ENCODE measurements at places on chromosomes 13 and 19.

DNA sequence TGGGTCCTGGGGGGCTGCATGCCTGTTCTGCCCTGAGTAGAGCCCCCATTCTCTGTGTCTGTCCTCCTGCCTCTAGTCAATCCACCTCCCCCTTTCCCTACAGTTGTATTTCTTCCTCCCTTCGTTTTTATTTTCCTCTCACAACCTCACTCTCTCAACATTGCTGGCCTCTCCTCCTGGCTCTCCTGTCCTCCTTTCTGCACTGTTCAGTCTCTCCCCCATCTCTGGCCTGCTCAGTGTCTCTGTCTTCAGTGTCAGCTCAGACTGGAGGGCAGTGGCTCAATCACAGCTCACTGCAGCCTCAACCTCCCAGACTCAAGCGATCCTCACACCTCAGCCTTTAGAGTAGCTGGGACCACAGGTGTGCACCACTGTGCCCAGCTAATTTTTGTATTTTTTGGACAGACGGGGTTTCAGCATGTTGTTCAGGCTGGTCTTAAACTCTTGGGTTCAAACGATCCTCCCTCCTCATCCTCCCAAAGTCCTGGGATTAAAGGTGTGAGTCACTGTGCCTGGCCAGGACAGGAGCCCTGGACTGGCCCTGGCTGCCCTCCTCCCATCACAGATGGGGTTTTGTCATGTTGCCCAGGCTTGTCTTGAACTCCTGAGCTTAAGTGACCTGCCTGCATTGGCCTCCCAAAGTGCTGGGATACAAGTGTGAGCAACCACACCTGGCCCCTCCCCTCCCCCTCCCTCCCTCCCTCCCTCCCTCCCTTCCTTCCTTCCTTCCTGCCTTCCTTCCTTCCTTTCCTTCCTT is 32.0 kb upstream of the IGFL1 start:
- no peak for DNase-seq

- DNase-seq: no peak
These were observed 43.7 kb upstream of the OLFM4 start for GRCh38 chr13:52984881-52985363.

DNA sequence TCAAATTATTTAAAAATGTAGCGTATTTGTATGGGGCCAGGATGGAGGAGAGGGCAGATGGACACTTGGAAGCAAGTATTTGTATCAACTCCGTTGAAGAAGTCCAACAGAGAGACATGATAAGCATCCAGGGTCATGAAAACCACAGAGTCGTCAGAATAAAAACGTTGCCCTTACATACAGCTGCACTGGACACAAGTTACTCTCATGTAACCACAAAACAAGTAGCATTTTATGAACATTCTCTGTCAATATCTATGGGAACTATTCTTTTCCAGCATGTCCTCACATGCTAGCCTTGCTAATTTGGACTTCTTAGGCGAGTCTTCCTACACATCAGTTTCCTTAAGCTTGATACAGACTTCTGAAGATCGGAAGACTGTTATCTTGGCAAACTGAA is 35.0 kb downstream of the EFNB2 start:
- no peak for DNase-seq

DNA sequence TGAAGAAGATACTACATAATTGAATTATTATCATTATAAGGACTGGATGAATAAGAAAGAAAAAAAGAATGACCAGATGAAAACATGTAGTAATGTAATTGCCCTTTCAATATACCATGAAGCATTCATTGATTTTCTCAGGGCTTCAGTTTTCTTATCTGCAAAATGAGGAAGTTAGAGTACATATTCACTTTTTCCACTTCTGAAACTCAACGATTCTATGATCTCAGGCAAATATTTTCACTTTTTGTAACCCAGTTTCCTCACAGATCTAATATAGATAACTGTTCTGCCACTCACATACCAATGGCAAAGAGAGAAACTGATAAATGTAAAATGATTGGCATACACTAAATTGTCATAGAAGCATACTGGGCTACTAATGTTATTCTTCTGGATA is 856.6 kb upstream of the KLHL1 start:
- no peak for DNase-seq

GRCh38 chr19:40225440-40226305 is 816 bp downstream of the CCNP start:
- DNase-seq: no peak

DNA sequence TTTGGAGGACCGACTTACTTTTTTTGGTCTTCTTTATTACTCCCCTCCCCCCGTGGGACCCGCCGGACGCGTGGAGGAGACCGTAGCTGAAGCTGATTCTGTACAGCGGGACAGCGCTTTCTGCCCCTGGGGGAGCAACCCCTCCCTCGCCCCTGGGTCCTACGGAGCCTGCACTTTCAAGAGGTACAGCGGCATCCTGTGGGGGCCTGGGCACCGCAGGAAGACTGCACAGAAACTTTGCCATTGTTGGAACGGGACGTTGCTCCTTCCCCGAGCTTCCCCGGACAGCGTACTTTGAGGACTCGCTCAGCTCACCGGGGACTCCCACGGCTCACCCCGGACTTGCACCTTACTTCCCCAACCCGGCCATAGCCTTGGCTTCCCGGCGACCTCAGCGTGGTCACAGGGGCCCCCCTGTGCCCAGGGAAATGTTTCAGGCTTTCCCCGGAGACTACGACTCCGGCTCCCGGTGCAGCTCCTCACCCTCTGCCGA is 409 bp downstream of the FOSB start:
- peak; percentile 59 for DNase-seq

GRCh38 chr13:20258208-20258962 is 26.3 kb upstream of the GJB6 start:
- DNase-seq: no peak

DNA sequence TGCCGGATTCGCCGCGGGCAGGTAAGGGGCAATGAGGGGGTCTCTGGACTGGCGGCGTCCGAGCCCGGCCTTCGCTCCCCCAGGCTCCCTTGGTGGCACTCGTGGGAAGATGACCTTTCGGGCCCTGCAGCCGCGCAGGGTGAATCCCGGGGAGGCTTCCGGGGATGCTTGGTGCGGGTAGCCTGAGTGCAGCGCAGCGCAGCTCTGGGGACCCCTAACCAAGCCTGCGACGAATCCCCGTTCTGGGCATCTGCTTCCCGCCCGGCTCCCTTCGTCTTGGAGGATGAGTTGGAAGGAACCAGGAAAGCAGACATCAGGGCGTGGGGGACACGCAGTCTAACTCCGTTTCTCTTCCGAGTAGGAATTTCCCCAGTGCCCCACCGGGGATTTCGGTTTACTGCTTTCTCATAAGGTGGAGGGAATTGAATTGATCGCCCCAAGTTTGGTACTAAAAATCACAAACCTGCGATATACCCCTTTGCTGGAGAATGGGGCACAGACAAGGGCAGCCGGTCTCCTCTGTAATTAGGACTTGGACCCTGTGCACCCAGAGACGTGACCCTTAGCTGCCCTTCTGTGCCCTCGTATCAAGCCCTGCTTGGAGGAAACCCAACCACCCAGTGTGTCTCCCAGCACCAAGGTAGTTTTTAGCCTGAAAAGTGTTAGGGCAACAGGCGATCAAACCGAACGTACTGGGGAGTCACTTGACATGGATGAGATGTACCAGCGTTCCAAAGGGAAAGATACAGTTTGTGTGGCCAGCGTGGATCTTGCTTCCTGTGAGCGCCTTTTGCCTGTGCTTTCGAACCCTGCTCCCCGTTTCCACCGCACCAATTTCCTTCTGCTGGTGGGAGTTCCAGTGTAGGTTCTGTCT is 1.0 kb downstream of the GPC5 start:
- no peak for DNase-seq

GRCh38 chr13:33994198-33994597 is 176.2 kb downstream of the RFC3 start:
- no peak for DNase-seq

DNA sequence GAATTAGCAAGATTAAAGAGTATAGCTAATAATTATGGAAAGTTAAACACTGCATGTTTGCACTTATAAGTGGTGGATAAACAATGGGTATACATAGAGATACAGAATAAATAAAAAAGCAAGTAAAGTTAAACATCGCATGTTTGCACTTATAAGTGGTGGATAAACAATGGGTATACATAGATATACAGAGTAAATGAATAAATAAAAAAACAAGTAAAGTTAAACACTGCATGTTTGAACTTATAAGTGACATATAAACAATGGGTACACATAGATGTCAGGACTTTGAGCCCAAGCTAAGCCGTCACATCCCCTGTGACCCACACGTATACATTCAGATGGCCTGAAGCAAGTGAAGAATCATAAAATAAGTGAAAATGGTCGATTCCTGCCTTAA is 1533.3 kb upstream of the SPRY2 start:
- no peak for DNase-seq

DNA sequence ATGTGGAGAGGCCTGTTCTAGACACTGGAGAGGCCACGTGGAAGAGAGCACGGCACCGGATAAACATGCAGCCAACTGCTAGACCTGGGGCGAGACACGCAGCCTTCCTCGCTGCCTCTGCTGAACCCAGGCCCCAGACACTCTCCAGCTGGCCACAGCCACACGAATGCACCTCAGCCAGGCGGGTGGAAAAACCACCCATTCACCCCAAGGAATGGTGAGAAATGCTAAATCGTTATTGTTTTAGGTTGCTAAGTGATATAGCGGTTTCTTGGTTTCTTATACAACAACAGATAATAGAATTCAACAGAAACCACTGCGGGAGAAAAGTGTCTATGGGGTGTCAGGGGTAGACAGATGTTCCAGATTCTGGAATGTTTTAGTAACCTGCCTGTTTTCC is 52.5 kb downstream of the STK24 start:
- peak; percentile 59 for DNase-seq

DNA sequence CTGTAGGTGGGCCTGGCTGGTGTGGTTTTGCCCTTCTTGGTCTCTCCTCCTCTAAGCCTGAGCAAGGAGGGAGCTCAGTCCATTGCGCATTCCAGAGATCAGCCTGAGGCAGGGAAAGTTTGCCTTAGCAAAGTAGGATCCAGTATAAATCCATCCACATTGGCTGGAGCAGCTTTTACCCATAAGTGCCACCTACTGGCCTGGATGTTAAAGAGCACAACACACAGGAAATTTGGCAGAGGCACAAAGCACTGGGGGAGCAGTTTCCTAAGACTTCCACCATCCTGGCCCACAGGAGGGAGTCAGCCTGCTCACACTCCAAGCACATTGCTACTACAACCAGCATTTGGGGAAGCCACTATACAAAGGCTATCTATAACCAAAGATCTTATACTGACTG is 1124.2 kb downstream of the SLITRK1 start:
- DNase-seq: no peak

- DNase-seq: no peak
These were observed 11.8 kb upstream of the LRCH1 start for GRCh38 chr13:46541210-46541609.

GRCh38 chr19:47573071-47574026 is at the start of gene ZNF541:
TSS of gene ZNF541 (minus strand) at chr19:47573148. CDS start at chr19:47555856, 17,292 bp downstream.
- DNase-seq: peak; percentile 83
